Vagina (tissue), 2 donors: ENCODE measurements at places on chromosomes 6 and 20.

- DNase-seq = no peak
Measured at GRCh38 chr20:10591946-10592521, 81.8 kb downstream of the JAG1 start.

- DNase-seq = no peak
Measured at GRCh38 chr6:79269877-79270276, 35.4 kb upstream of the HMGN3 start.

DNA sequence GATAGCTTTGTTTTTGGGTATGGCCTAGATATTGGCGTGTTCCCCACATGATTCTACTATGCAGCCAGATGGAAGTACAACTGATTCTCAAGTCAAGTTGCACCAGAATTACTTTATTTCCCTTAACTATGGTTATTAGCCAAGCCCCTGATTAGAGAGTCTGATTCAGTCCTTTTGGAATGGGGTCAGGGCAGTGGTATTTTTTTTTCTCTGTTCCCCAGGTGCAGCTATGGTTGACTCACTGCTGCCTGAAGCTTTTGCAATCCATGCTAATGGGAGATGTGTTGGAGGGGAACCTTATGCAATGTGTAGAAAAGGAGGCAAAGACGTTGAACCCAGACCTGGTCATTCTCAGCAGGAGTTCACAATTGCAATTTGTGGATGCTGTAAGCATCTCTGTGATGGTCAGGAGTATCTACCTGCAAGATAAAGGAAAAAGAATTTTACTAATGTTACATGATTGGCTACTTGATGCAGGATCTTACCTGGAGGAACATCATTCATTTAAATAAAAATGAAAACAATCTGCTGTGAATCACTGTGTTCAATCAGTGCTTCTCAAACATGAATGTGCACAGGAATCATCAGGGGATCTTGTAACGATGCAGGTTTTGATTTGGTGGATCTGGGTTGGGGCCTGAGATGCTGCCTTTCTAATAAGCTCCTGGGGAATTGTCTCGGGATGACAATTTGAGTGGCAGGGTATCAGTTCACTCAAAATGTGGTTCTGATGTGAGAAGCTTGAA is 49.4 kb downstream of the PFDN4 start:
- no peak for DNase-seq

DNA sequence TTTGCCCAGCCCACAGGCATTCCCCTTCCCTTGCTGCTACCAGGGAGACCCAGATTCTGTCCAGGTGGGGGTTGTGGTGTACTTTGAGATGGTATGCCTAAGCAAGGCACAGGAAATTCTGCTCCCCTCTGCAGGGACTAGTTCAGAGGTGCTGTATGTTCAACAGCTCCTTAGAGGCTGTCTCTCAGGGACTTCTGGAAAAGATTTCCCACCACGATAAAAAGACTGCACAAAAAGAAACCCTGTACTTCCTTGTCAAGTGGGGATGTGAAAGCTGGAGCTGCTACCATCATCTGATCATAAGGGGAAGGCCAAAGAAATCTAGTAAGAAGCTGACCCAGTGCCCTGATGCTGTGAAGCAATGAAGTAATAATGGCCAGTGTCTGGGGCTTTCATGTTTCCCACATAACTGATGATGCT is 51.5 kb upstream of the SMIM29 start:
- no peak for DNase-seq

DNA sequence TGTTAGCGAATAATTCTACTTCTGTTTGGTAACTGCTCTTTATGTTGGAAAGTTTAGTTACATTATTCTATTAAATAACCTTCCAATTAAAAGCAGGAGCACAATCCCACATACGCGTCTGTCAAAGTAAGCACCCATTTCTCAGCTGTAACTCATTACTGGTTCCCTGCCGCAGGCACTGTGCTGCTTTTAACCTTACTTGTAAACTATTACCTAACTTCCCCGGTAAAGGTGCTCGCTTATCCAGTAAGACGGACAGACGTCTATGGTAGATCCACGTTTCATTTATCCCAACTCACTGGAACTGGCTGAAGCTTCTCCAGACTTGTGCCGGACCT is 529 bp upstream of the ENPP4 start:
- no peak for DNase-seq

GRCh38 chr6:57087916-57088315 is 2.1 kb upstream of the ZNF451 start:
- no peak for DNase-seq

GRCh38 chr6:71033890-71034289 is 77.0 kb upstream of the B3GAT2 start:
- no peak for DNase-seq
